ENCODE measurements at places on chromosomes 7 and 10.

DNA sequence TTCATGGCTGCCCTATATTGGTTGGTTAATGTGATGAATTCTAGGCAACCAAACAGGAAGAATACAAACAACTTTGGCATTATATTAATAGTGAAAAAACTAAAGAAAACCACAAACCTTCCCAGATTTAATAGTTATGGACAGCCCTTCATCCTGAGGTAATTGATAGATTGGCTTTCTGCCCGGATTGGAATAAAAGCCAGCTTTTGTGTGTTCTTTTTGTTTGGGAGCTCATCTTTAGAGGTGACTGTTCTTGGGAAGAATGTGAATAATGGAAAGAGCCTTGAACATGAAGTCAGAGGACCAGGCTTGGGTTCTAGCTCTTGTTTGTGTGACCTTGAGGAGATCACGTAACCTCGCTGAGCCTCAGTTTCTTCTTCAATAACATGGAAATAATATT is 92.3 kb downstream of the VTI1A start:
- no peak for DNase-seq

DNA sequence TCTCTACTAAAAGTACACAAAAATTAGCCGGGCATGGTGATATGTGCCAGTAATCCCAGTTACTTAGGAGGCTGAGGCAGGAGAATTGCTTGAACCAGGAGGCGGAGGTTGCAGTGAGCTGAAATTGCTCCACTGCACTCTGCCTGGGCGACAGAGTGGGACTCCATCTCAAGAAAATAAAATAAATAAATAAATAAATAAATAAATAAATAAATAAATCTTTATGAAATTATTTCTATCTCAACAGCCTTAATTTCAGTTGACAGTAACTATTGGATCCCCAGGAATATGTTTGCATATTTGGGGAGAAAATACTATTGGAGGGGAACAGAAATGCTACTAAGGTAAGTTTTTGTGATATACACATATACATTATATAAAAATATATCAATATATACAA is 20.0 kb downstream of the TMEM229A start:
- DNase-seq, result no peak

- no peak for DNase-seq
Measured at GRCh38 chr7:22651036-22651435, 76.0 kb upstream of the IL6 start.

- no peak for DNase-seq
Measured at GRCh38 chr10:92691591-92692079, 1.9 kb downstream of the HHEX start.
